ENCODE measurements at places on chromosomes 6 and 20.
A peak's percentile ranks its signal among the peaks of the same experiment; 100 is the strongest.

GRCh38 chr6:155832596-155832995 is 377.0 kb upstream of the NOX3 start:
- no peak for DNase-seq

GRCh38 chr6:156989159-156989806 is 212.1 kb downstream of the ARID1B start:
- no peak for DNase-seq

DNA sequence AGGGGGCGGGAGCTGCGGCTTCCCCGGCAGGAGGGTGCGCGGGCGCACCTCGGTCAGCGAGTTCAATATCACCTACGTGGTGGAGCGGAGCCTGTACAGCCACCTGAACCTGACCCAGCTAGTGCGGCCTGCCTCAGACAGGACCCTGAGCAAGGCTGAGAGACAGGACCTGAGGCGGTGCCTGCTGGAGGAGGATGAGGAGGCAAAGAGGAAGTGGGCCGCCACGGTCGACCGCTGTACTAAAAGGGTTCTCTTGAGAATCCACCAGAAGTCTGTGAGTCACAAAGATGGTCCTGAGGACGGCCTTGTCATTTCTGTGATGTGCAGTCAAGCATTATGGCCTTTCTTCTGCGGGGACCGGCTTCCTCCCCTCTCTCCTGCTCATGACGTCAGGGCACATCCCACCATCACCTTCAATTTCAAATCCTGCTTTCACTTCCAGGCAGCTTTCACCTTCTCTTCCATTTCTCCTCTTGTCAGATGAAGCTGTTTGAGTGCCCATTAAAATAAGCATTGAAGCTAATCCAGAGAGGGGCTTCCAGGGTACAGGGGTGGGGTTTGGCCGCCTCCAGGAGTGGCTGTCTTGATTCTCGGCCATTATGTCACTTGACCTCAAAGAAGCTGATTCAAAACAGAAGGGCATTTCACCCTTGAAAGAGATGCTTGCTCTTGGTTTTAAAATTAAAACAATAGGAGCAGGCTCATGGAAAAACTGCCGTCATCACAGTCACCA is 177.6 kb downstream of the SASH1 start:
- DNase-seq = no peak

DNA sequence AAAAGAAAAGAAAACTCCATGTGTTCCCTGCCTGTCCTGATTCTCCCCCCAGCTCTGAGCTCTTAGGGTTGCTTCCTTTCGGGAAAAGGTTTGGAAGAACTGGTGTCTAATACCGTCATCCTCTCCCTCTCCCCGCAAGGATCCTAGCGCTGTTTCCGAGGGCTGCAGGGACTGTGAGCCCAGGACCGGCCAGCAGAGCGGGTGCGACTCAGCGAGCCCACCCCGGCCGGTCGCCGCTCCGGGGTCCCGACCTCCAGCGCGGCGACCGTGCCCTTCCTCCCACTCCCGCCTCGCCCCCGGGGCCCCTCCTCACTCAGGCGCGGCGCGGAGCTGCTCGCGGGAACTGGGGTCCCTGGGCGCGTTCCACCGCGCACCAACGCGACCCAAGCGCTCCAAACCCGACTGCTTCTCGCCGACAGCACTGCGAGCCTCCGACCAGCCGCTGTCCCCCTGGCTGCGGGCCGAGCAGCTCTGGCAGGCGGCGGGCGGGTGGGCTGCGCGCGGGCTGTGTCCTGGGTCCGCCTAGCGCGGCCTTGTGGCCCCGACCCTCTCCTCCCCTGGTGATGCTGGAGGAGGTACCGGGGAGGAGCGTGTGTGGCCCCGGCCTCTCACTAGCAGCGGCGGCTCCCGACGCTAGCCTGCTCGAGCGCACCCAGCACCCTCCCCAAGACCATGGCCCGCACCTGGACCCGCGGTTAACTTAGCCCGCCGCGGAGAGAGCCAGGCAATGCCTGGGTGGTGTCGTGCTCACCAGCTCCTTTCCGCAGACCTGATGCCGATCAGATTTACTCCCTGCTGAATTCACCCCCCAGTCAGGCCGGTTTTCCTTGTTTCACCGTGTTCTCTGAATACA is at the start of gene PLA2G7:
Gene PLA2G7, minus strand, starts transcription at position 509 of the 853 bp plus-strand sequence. CDS start 12,484 bp downstream, outside the sequence.
- no peak for DNase-seq

DNA sequence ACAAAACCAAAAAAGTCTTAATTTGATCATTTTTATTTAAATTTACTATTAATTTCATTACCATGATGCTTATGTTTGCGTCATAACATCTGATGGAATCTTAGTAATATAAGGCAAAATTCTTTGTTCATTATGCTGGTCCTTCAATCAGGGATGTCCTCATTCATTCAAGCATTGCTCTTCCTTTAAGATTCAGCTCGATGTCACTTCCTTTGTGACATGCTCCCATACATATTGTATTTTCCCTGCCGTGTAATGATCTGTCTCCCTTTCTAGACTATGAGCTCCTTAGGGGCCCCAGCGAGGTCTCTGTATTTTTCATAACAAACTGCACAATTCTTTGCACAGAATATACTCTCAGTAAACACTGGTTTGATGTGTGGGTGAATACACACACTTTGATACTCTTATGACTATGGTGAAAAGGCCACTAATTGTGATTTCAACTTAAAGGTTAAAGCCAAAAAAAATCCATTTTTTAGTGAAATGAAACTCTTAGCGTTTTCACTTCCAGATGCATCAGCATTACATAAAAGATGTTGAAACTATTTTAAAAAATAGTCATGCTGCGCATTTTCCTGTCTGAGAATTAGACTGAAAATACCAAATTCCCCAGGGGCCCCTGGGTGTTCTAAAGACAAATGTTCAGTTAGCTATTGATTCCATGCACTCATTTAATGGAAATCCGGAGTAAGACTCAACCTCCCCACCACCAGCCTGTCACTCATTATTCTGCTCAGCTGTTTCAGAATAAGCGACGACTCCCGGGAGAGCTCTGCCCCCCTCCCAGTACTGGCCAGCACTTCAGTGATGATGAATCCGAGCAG is 169.7 kb downstream of the ATXN1 start:
- DNase-seq = no peak

DNA sequence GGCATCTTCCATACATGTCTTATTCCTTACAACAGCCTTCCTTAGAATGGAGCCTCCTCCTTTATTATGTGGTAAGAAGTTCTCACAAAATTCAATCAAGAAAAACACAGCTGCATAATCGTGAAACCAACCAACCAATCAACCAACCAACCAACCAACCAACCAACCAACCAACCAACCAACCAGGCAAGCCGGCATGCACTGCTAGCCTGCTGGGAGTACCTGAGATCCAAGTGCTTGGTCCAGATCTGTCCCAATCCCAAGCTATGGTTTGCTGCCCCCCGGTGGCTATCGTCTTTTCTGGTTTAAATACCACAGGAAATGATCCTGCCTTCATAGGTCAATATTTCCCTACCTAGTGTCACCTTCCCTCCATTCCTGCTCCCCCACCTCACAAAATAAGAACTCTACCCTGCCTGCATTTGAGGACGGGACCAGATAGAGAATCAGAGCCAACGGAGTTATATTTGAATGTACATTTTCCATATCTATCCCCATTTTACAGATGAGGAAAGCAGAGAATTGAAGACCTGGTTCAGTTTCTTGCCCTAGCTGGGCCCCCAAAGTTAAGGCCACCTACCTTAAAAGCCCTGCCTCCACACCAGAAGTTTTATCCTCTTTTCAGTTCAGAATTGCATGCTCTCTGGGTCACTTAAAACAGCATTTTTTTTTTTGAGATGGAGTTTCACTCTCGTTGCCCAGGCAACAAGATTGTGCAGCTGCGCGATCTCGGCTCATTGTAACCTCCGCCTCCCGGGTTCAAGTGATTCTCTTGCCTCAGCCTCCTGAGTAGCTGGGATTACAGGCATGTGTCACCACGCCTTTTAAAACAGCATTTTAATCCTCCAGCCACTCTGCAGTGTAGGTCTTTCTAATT is 27.1 kb downstream of the RAB44 start:
- peak; percentile 6 for DNase-seq

DNA sequence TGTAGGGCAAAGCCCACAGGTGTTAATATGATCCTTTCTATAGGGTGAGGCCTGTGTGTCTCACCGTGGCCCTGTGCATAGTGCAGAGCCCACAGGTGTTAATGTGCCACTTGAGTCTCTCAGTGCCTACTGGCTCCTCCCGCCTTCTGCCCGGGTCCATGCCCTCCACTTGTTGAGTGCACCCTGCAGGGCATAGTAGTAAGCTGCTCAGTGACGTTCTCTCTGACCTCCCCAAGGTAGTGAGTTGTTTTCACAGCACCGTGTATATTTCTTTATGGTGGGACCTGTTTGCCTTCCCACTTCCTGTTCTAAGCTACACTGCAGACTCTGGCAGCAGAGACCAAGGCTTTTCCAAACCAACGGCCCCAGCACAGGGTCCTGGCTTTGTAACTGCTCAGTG is 64.5 kb upstream of the SLC22A1 start:
- no peak for DNase-seq

DNA sequence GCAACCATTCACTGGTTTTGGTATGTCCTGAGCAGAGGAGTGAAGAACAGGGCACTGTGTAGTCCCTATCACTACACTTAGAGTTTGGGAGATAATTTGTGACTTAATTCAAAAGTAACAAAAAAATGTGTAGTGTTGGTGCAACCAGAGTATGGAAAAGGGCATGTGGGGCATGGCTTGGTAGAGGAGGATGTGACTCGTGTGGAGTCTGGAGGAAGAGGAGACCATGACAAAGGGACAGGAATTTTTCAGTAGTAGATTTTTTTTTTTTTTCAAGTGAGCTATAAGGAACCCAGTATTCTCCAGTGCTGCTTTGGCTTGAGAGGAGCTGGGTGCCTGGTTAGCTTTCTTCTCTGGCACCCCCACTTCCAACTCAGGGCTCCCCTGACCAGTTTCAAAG is 5.1 kb downstream of the MTRES1 start:
- no peak for DNase-seq

- peak; percentile 39 for DNase-seq
Observed at GRCh38 chr6:36544228-36544627, 3.1 kb downstream of the STK38 start.

DNA sequence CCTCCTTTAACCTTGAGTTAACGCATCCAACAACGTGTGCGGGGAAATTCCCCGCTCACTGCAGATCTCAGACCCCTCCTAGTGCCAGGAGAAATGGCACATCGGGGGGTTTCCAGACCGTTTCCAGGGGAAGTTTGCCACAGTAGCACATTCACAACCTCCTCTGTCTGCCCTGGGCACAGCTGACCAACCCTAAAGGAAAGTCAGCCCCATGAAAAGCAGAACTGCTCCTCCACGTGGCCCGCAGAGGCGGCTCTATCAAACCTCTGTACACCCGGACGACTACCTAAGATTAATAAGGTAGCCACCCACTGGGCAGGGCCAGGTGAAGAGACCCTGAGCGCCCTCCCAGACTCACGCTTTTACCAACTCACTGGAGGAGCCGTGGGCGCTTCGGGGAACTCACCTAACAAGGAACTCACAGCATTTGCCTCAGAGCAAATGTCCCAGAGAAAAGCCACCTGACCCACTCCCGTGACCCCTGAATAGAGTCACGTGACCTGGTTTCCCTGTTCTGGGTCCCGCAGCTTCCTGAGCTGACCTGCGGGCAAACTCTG is 93.1 kb downstream of the PRND start:
- DNase-seq = peak; percentile 66

GRCh38 chr6:56009636-56010035 is 134.2 kb upstream of the BMP5 start:
- no peak for DNase-seq

- DNase-seq = no peak
Observed at GRCh38 chr20:41499961-41500725, 118.0 kb downstream of the CHD6 start.

DNA sequence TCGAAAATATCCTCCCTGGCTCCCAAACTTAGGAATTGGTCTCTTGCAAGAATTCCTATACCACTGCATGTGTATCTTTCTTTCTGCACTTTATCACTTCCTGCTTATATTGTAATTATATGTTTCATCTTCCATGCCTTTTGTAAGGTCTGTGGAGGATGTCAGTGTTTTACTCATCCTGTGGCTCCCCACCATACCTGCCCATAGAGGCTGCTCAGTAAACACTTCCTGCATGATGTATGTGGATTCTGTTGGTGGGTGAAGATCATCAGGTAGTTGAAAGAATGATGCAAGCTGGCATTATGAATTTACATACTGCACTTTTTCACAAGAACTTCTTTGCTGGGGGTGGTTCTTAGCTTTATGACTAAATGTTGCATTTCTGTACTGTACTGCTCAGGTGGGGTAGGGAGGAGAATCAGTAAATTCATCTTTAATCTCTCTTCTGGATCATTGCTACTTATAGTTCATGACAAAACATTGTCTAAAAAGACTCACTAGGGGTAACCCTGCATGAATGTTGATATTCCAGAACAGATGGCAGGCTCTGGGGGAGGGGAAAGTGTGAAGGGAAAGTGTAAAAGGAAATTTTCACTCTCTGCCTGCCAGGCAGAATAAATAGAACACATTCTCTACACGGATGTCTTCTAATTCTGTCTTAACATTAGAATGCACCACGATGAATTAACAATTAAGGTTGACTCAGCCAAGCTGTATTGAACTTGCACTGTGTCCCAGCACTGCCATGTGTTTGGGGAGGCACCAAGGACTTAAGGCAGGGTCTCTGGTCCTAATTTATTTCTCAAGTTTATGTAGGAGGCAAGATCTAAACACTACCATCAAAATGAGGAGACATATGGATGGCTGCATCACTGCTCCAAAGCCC is 36.0 kb upstream of the KLHL31 start:
- no peak for DNase-seq

DNA sequence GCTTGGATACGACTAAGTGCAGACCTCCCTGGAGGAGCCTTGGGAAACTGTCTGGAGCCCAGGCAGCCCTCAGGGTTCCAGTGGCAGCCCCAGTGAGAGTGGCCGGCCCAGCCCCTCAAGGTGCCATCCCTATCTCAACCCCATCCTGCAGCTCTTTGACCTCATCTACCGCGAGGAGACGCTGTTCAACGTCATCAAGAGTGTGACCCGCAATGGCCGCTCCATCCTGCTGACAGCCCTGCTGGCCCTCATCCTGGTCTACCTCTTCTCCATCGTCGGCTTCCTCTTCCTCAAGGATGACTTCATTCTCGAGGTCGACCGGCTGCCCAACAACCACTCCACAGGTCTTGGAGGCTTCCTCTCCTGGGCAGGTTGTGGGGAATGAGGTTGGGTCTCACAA is 20.7 kb downstream of the UQCC2 start:
- DNase-seq = no peak

- no peak for DNase-seq
Observed at GRCh38 chr6:147820520-147820919, 312.0 kb downstream of the SAMD5 start.

Data from stimulated activated CD8-positive, alpha-beta memory T cell treated with anti-CD3 and anti-CD28 coated beads, Interleukin-12 subunit alpha, Interleukin-12 subunit beta, amount 100 ng/mL, for 1 hour (primary cell).